ENCODE measurements at places on chromosomes 6 and 20.
A peak's percentile ranks its signal among the peaks of the same experiment; 100 is the strongest.

- peak; percentile 44 for DNase-seq
These were observed 16.1 kb downstream of the BPIFB1 start for GRCh38 chr20:33299111-33299603.

- no peak for DNase-seq
These were observed 142.4 kb upstream of the INSM1 start for GRCh38 chr20:20225325-20226043.

DNA sequence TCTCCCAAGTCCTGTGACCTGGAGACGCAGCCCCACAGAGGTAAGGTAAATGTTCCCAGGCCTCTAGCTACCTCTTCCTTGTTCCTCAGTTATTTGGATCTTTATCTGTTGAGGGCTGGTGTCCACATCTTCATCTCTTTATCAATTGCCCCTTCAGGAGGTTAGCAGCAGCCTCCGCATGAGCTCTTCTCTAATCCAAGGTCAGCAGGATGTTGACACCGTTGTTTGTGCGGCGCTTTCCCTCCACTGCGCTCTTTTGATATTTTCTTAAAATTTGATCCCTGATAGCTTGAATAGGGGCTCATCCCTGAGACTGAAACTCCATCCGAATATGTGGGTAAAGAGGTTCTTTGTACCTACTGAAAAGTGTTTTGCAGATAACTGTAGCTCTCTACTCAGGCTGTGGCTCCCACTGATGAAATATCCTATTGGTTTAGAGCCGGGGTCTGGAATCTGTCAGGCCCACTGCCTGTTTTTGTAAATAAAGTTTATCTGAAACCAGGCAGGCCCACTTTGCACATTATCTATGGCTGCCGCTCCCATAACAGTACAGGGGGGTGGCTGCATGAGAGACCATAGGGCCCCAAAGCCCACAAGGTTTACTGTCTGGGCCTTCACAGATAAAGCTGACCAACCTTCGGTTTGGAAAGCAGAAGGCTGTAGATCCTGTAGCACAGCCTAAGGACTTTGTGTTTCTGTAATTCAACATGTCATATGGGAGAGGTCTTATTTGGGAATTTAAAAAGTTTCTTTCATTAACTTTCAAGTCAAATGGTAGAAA, 362.6 kb downstream of the QKI start:
- no peak for DNase-seq

- DNase-seq: no peak
These were observed 646.0 kb upstream of the MARCKS start for GRCh38 chr6:113211170-113211569.

- DNase-seq: no peak
These were observed 2.3 kb upstream of the SLC23A2 start for GRCh38 chr20:5003626-5004025.

- DNase-seq: no peak
These were observed 27.5 kb upstream of the MAPK13 start for GRCh38 chr6:36102853-36103252.

DNA sequence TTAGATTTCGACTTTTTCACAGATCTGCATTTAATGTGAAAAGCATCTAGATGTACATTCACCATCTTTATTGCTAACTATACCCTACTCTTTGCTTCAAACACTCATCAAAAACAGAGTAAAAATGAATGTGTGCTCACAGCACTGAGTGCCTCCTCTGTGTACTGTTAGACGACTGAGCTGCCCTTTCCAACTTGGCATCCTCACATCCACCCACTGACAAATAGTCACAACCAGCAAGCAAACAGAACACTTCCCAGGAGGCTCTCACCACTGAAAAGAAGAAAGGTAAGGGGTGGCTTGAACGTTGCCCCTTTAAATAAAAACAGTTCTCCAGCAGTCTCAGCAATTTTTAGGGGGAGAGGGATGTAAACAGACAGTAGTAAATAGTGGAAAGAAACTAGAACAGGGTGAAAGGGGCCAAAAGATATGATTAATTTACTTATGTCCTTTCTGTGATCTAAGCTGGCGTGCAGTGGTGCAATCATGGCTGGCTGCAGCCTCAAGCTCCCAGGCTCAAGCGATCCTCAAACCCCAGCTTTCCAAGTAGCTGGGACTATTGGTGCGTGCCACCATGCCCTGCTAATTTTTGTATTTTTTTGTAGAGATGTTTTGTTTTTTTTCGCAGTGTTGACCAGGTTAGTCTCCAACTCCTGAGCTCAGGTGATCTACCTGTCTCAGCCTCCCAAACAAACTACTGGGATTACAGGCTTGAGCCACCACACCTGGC, 48.7 kb downstream of the IPCEF1 start:
- DNase-seq: no peak

DNA sequence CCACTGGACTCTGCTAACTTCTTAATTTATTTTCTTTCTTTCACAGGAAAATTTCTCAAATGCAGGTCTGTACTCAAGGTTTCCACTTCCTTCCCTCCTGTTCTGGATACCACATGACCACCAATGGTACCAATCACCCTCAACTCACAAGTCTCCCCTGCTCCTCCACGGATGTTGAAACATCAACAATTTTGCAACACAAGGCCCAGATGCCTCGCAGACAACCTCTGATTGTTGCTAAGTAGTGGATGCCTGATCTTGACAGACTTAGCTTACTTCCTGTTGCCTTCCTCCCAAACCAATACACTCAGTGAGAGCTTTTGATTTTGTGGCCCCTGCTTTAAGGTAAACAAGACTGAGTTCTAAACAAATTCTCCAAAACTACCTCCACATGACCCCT, 146.6 kb downstream of the FRK start:
- no peak for DNase-seq

DNA sequence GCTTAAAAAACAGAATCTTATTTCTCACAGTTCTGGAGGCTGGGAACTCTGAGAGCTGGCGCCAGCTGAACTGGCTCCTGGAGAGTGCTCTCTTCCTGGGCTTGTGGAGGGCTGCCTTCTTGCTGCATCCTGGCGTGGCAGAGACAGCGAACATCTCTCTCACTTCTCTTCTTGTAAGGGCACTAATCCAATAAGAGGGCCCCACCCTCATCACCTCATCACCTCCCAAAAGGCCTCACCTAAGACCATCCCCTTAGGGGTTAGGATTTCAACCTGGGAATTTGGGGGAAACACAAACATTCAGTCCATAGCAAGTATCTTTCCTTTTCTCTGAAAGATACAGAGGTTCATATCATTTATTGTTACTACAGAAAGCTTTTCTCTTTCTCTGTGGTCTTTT, 23.9 kb downstream of the PNLDC1 start:
- no peak for DNase-seq

DNA sequence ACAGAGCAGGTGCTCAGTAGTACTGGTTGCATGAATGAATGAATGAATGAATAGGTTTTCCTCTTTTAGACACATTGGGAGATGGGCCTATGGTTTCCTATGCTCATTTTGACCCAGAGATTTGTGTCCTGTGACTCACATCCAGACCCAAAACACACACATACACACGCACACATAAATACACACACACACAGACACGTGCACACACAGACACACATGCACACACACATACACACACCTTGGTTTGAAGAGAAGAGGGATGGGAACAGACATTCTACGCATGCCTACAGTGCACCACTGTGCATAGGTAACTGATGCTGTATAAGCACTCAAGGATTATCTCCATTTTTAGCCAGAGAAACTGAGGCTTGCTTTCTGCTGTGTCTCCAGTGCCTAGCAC, 4.1 kb downstream of the JPH2 start:
- DNase-seq: no peak

DNA sequence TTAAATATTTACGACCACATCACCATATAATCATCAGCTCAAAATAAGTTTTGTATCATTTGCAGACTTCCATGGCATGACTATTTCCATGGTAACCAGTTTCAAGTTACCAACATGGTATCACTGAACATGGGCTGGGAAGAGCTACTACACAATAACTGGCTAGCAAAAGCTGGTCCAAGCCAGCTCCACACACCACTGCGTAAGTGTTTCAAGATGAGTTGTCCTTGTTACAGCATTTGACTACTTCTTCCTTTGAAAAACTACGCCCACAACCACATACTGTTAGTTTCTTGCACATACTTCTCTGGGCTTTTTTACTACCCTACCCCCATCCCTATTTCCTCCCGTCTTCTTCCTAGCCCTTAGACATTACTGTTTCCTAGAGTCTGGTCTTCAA, 8.5 kb downstream of the CD164 start:
- no peak for DNase-seq

- no peak for DNase-seq
These were observed 3.0 kb downstream of the NR2E1 start for GRCh38 chr6:108168501-108169463.

DNA sequence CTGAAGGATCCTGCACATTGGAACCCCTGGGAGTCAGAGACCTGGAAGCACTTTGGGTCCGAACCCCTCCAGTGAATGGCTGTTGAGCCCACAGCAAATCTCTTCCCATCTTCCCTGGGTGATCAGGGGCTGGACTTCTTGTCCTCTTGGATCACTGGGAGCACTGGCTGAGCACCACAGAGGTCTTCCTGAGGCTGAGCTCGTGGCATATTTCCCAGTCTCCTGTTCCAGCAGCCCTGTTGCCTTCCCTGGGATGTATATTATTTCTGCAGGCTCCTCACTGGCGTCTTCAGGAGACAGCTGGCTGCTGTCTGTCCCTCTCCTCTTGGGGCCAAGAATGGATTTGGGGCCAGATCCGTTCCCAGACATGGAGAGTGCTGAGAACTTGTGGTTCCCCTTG, 43.4 kb downstream of the PTK7 start:
- DNase-seq: no peak

DNA sequence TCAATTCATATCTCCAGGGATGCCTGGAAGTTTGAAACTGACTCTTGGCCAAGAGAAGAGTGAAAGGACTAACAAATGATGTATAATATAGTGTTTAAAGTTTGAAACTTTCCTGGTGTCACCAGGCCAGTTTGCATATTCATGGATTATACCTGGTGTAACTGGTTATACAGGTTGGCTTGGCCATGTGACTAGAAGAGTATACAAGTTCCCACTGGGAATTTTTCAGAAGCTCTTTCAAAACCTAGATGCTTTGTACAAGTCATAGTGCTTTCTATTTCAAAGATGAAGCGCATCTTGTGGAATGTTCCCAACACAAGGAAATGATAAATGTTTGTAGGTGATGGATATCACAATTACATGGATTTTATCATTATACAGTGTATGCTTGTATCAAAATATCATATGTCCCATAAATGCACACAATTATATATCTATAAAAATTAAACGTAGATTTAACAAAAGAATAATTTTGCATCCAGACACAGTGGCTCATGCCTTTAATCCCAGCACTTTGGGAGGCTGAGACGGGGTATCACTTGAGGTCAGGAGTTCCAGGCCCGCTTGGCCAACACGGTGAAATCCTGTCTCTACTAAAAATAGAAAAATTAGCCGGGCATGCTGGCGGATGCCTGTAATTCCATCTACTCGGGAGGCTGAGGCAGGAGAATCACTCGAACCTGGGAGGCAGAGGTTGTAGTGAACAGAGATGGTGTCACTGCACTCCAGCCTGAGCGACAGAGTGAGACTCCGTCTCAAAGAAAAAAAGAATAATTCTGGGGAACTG, 1420.2 kb downstream of the GRIK2 start:
- DNase-seq: no peak

GRCh38 chr6:126781582-126781981, 336.9 kb upstream of the RSPO3 start:
- no peak for DNase-seq

GRCh38 chr20:5557123-5557522, 193.1 kb upstream of the SHLD1 start:
- peak; percentile 21 for DNase-seq

Data from stimulated activated CD4-positive, alpha-beta T cell treated with anti-CD3 and anti-CD28 coated beads, Interleukin-1b, Interleukin-23, amount 100 ng/mL, for 1 hour (primary cell).